ENCODE measurements at places on chromosomes 13 and 19.

GRCh38 chr19:32397671-32398101, 7.9 kb upstream of the DPY19L3 start:
- no peaks in the 10 kb centered on the region for H3K36me3 ChIP-seq
- H3K4me1 ChIP-seq = peaks cover 4% of the 10 kb centered on the region
- no peaks in the 10 kb centered on the region for H3K27me3 ChIP-seq
- no peak overlapping the region for H3K4me3 ChIP-seq

GRCh38 chr13:29917650-29918049, 67.2 kb upstream of the UBL3 start:
- H3K27me3 ChIP-seq = no peaks in the 10 kb centered on the region
- H3K4me1 ChIP-seq = peaks cover 2% of the 10 kb centered on the region
- H3K36me3 ChIP-seq = peaks cover 9% of the 10 kb centered on the region
- no peak for DNase-seq

DNA sequence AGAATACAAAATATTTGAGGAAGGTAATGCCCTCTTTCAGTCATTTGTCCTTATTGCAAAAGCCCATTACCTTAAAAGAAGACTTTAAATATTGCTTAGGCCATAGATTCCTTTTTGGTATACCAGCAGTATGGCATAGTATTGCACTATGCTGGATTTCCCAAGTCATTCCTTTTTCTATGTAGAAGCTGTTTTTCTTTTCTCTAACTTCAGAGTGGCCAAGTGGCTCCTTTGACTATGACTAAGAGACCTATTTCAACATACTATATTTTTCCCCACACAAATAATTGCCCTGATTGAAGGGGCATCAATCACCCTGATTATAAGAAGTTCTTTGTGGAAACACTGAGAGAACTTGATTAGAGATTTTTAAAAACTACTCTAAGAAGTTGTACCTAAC, 68.6 kb downstream of the UFM1 start:
- no peak overlapping the region for H3K27ac ChIP-seq
- H3K4me1 ChIP-seq = peaks cover 3% of the 10 kb centered on the region
- no peak for DNase-seq
- H3K4me3 ChIP-seq = no peak overlapping the region

DNA sequence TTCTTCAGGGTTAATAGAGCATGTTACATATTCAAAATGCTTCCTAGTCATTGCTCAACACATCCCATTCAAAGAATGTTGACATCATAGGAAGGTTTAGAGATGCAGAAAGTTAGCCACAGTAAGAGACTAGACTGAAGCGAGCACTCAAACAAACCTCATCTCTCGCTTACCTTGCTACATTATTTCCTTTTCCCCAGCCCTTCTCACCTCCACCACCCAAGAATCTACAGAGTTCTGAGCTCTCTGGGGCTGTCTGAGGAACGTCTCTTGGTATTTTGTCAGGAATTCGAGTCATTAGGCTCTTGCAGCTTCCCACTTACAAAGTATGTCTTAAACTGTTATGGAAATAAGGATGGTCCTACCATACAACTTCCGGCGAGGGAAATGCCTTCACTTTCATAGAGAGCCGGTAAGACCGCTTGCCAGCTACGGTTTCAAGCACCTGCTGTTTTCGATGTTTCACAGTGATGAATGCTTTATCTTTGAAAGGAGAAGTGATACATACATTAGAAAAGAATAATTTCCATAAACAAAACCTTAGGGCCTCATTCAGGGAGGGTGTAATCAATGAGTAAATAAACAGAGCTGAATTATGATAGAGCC, 65.1 kb downstream of the FLT1 start:
- peaks cover 33% of the 10 kb centered on the region for H3K27me3 ChIP-seq
- H3K36me3 ChIP-seq = no peaks in the 10 kb centered on the region

GRCh38 chr13:84439108-84439507, 556.8 kb upstream of the SLITRK1 start:
- no peak for DNase-seq
- no peaks in the 10 kb centered on the region for H3K27me3 ChIP-seq
- H3K27ac ChIP-seq = no peak overlapping the region
- no peaks in the 10 kb centered on the region for H3K36me3 ChIP-seq
- H3K4me3 ChIP-seq = no peak overlapping the region

DNA sequence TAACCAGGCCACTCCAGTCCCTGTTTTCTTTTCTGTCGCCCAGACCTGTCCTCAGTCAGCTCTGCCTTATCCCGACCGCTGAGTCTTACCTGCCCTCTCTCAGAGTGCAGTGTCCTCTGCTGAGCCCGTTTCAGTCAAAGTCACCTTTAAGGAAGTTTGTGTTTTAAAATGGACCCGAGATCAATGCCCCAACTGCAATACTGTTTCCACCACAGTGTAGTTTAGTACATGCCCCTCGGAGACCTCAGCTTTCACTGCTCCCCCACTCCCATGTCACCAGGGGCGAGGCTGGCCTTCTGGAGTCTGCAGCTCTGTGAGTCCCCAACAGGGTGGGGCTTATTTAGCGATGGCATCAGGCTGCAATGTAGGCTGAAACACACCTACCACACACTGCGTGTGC, 248.4 kb upstream of the TSHZ3 start:
- H3K4me3 ChIP-seq = no peak overlapping the region
- H3K36me3 ChIP-seq = no peaks in the 10 kb centered on the region
- no peak overlapping the region for H3K27ac ChIP-seq
- no peak for DNase-seq
- peaks cover 18% of the 10 kb centered on the region for H3K27me3 ChIP-seq

DNA sequence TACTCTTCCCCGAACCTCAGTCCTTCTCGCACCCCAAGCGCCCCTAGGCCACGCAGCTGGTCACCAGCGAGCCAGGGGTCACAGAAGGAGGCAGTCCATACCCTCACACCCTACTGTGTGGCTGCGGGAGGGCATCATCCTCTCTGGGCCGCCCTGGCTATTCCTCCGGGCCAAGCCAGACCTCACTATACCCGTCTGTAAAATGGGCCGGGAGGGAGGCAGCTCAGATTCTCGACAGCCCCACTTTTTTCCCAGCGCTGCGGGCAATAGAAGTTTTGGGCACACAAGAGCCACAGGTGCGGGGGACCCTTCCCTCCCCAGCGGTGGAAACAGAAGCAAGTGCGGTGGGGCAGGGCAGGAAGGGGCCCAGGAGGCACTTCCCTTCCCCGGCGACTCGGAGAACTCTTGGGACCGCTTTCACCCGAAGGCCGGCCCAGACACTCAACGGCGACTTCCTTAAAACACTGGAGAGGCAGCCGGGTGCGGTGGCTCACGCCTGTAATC, 5.6 kb upstream of the ARRDC2 start:
- peaks cover 2% of the 10 kb centered on the region for H3K36me3 ChIP-seq
- H3K4me1 ChIP-seq = peaks cover 25% of the 10 kb centered on the region
- DNase-seq = no peak
- H3K27ac ChIP-seq = peak overlapping the region; percentile 99
- peak overlapping the region; percentile 94 for H3K4me3 ChIP-seq

DNA sequence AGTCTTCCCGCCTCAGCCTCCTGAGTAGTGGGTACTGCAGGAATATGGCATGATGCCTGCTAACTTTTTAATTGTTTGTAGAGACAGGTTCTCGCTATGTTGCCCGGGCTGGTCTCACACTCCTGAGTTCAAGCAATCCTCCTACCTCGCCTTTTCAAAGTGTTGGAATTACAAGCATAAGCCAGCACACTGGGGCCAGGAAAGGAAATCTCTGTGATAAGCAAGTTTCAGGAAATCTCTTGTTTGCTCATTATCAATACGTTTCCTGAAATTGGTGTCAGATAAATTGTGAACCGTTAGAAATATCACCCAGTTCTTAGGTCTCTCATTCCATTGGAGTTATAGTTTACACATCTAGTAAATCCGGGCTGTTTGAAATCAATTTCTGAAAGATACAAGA, 14.2 kb downstream of the WBP4 start:
- H3K36me3 ChIP-seq = peaks cover 8% of the 10 kb centered on the region
- no peaks in the 10 kb centered on the region for H3K27me3 ChIP-seq
- H3K27ac ChIP-seq = no peak overlapping the region
- peaks cover 3% of the 10 kb centered on the region for H3K4me1 ChIP-seq

DNA sequence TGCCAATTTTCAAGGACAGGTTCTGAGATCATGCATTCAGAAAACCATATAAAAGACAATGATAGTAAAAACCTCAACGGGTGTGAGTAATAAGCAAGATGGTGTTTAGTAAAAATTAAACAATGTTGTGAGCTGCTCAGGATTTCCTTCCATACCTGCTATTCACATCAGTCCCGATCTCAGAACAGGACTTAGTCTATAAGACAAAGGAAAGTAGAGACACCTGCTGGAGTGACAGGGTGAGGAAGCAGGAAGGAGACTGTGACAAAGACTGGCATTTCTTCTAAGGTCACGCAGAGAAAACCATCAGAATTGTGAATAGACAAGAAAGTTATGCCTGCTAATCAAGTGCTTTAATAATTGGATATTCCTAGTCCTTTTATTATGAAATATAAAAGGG, 648.0 kb downstream of the DACH1 start:
- no peak for DNase-seq
- no peaks in the 10 kb centered on the region for H3K36me3 ChIP-seq
- H3K27me3 ChIP-seq = no peaks in the 10 kb centered on the region
- H3K27ac ChIP-seq = no peak overlapping the region

DNA sequence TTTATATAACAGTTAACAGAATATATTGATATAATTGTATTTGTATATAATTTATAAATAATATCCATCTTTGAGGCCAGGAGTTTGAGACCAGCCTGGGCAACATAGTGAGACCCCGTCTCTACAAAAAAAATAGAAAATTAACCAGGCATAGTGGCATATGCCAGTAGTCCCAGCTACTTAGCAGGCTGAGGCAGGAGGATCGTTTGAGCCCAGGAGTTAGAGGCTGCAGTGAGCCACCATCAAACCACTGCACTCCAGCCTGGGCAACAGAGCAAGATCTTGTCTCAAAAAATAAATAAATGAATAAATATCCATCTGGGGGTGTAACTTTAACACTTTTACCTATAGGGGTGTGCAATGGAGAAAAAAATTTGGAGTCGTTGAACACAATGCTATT, 1.3 kb upstream of the SHFL start:
- H3K27me3 ChIP-seq = no peaks in the 10 kb centered on the region
- peak overlapping the region; percentile 21 for H3K27ac ChIP-seq
- no peak overlapping the region for H3K4me3 ChIP-seq
- H3K36me3 ChIP-seq = no peaks in the 10 kb centered on the region
- DNase-seq = no peak

DNA sequence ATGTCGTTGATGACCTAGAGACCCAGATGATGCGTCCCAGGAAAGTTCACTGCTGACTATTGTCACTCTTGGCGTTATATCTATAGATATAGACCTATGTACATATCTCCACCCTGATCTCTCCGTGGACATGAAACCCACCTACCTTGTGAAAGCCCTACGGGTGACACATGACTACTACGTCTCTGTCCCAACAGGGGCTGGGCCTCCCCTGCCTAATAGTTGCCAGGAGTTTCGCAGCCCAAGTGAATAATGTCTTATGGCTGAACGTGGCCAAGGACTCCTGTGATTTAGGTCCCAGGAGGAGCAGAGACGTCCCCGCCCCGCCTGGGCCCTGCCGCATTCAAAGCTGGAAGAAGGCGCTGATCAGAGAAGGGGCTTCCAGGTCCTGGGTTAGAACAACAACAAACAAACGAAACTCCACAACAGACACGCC, 4.9 kb upstream of the POU4F1 start:
- peaks cover 78% of the 10 kb centered on the region for H3K27me3 ChIP-seq
- peak overlapping the region; percentile 83 for H3K4me3 ChIP-seq

- no peak overlapping the region for H3K4me3 ChIP-seq
- H3K36me3 ChIP-seq = peaks cover 2% of the 10 kb centered on the region
- DNase-seq = no peak
- peaks cover 20% of the 10 kb centered on the region for H3K27me3 ChIP-seq
- no peak overlapping the region for H3K27ac ChIP-seq
Observed at GRCh38 chr13:73419186-73419585, 360.4 kb downstream of the KLF5 start.

GRCh38 chr13:93915269-93915809, 564.1 kb downstream of the DCT start:
- no peak overlapping the region for H3K4me3 ChIP-seq
- no peaks in the 10 kb centered on the region for H3K36me3 ChIP-seq
- DNase-seq = no peak
- H3K27ac ChIP-seq = no peak overlapping the region
- H3K27me3 ChIP-seq = peaks cover 13% of the 10 kb centered on the region

DNA sequence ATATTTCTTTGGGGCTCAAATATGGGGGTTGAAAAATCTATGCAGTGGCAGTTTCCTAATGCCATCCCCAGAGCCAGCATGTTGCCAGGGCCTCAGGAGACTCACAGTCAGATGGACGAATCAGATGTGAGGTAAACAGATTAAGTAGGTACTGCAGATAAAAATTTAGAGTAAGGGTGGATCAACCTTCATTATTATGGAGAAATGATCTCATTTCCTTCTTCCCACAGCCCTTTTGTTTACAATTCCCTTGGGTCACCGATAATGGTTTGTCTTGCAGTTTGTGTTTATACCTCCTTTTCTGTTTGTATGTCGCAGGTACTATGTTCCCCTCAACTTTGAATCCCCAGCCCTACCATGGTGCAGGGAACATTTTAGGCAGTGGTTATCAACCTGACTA, 20.0 kb downstream of the DIAPH3 start:
- DNase-seq = no peak
- H3K4me3 ChIP-seq = no peak overlapping the region
- peaks cover under 1% of the 10 kb centered on the region for H3K36me3 ChIP-seq
- H3K4me1 ChIP-seq = peaks cover 2% of the 10 kb centered on the region

- H3K36me3 ChIP-seq = peaks cover 6% of the 10 kb centered on the region
- DNase-seq = no peak
- no peaks in the 10 kb centered on the region for H3K27me3 ChIP-seq
- H3K4me3 ChIP-seq = peak overlapping the region; percentile 36
- H3K27ac ChIP-seq = no peak overlapping the region
Observed at GRCh38 chr19:10321417-10321797, 5.6 kb upstream of the FDX2 start.

- DNase-seq = no peak
- H3K27ac ChIP-seq = peak overlapping the region; percentile 43
- H3K4me3 ChIP-seq = no peak overlapping the region
- H3K36me3 ChIP-seq = peaks cover 5% of the 10 kb centered on the region
- peaks cover 3% of the 10 kb centered on the region for H3K4me1 ChIP-seq
- H3K27me3 ChIP-seq = no peaks in the 10 kb centered on the region
Observed at GRCh38 chr13:30194906-30195305, 112.4 kb downstream of the KATNAL1 start.

DNA sequence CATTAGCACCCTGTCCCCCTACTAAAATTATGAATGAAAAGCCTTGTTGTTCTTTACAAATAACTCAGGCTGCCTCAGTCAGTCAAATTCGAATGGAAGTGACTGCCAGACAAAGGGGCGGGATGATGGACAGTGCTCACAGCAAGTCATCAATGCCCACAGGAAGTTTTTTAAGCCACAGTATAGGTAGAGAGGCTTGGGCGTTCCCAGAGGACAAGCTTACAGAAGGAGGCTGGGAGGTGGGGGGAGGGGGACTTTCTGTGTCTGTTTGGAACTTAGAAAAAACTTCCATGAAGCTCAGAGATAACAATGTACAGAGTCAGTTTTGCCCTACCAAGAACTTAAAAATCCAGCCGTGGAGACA, 18.5 kb upstream of the SPRY2 start:
- no peaks in the 10 kb centered on the region for H3K36me3 ChIP-seq
- H3K27ac ChIP-seq = no peak overlapping the region
- no peaks in the 10 kb centered on the region for H3K27me3 ChIP-seq
- no peak for DNase-seq
- H3K4me3 ChIP-seq = no peak overlapping the region

Data from T-helper 17 cell (primary cell).